ENCODE measurements at places on chromosomes 6 and 20. TPM values are rescaled to one million over a fixed set of nuclear protein-coding genes. Genes with fewer than 3 reads are reported as not detected.
A peak's percentile ranks its signal among the peaks of the same experiment; 100 is the strongest.

DNA sequence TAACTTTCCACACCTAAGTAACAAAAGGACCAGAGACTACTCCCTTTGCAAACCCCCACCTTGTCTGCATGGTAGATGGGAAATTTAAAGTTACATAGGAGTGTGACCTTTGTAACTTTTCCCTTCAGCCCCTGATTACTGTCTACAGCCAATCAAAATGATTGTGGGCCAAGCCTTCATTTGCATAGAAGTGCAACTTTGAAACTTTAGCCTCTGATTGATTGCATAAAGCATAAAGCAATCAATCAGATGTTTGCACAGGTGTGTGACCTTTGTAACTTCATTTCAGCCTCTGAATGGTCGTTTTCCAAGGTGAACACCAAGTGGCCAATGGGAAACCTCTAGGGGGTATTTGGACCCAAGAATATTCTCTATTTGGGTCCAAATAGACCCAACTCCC lies 46.1 kb downstream of the PRKN start:
- H3K4me1 ChIP-seq, result no peaks in the 10 kb centered on the region
- no peak for DNase-seq
- H3K36me3 ChIP-seq, result no peaks in the 10 kb centered on the region
- H3K4me3 ChIP-seq, result no peak overlapping the region
- H3K27me3 ChIP-seq, result no peaks in the 10 kb centered on the region
- no peak overlapping the region for H3K27ac ChIP-seq

DNA sequence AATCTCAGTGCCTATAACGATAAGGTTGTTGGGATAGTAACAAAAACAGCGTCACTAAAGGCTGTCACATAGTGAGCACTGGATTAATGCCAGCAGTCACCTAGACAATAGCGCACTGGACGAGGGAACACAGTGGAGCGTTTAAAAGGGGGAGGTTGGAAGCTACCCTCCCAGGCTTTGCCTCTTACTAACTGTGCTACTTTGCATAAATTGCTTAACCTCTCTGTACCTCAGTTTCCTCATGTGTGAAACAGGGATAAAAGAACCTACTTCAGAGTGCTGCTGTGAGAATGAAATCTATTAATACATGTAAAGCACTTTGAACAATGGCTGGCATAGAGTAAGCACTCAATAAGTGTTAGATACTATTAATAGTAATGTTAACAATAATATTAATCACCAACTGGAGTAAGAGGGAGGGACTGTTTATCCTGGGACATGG lies 10.5 kb downstream of the BCL2L1 start:
- peaks cover 14% of the 10 kb centered on the region for H3K4me1 ChIP-seq
- H3K4me3 ChIP-seq, result no peak overlapping the region
- H3K27ac ChIP-seq, result peak overlapping the region; percentile 36
- no peaks in the 10 kb centered on the region for H3K36me3 ChIP-seq
- no peaks in the 10 kb centered on the region for H3K27me3 ChIP-seq
- DNase-seq, result peak; percentile 3

DNA sequence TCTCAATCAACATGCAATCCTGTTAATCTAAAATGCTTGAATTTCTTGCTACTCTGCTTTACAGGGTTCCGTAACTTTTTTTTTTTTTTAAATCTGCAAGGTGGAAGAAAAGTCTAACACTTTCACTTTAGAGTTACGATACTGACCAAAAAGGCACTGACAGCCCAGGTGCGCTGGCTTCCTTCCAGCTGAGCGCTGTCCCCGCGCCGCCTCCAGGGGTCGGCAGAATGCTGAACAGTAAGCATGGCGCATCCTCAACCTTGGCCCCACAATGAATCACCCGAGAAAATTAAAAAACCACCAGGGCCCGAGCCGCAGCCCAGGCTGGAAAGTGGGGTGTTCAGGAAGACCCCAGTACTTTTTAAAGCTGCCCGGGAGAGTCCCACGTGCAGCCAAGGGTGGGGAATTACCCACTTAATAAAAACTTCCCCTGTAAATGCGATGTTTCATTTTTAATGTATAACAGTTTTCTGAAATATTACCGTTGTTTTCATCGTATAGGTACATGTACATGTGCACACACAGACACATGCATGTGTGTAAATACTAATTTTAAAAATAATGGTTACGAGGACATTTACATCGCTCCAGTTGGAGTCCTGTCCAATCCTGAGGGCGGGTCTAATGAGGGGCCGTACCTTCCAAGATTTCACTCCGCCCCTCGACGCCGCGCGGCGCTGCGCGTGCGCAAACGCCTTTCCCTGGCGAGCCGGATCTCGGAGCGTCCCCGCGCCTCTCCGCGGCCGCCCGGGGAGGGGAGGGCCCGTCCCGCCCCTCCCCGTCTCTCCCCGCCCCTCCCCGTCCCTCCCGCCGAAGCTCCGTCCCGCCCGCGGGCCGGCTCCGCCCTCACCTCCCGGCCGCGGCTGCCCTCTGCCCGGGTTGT lies at the start of gene GINM1:
Gene GINM1, plus strand, starts transcription at position 849 of the 883 bp plus-strand sequence. CDS start 40 bp downstream, outside the sequence.
- no peaks in the 10 kb centered on the region for H3K36me3 ChIP-seq
- peak within 1 kb of the TSS; percentile 90 for H3K27ac ChIP-seq
- peak; percentile 90 for DNase-seq
- H3K4me3 ChIP-seq, result peak within 1 kb of the TSS; percentile 91

Gene MMUT
- total RNA-seq, result 14.8 TPM

DNA sequence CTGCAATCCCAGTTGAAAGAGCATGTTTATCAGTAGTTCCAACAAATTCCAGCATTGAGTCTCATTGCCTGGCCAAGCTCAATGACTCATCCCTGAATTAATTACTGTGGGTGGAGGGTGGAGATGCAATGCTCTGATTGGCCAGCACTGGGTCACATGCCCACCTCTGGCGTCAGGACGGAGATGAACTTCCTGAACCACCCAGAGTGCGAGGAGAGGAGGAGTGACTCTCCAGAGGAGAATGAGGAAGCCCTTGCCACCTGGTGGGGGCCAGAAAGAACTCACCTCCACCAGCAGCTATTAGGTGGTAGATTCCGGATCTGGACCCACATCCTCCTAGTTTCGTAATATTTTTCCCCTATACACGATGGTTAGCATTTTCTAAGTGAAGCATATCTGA lies 283.9 kb downstream of the TBC1D7 start:
- no peak for DNase-seq
- H3K4me3 ChIP-seq, result no peak overlapping the region
- no peaks in the 10 kb centered on the region for H3K36me3 ChIP-seq
- no peaks in the 10 kb centered on the region for H3K4me1 ChIP-seq
- no peak overlapping the region for H3K27ac ChIP-seq

DNA sequence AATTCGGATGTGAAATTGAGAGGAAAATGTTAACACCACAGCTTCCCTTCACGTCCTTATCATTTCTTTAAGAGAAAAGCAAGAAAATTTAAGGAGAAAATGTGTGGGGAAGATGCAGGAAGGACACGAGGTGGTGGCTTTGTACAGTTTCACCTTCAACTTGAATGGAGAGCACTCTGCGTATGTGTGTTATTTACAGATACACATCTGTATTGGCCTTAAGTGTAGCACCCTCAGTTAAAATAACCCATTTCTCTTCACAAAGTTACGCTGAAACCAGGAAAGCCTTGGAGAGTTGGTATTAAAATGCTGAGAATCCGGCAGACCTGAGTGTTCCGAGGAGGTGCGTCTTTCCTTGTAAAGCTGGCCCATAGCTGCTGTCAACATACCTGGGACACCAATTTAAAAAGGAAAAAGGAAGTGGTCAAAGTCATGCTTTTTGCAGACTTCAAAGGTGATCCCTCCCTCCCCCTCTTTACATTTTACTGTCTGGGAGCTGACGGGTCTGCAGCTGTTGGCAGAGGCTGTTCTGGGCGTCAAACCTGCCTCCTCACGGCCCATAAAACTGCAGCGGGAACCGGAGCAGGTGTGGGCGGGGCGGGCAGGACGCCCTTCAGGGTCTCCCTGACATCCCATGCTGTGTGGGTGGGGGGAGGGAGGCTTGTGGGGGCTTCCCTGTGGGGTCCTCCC lies 61.3 kb upstream of the TBXT start:
- H3K4me1 ChIP-seq, result no peaks in the 10 kb centered on the region
- H3K27ac ChIP-seq, result no peak overlapping the region
- no peaks in the 10 kb centered on the region for H3K27me3 ChIP-seq
- H3K36me3 ChIP-seq, result no peaks in the 10 kb centered on the region

Gene WFDC12
- not detected for total RNA-seq

Gene NMBR
- not detected for total RNA-seq

Gene IL17F
- not detected for total RNA-seq

GRCh38 chr6:85360794-85361642 lies 88.9 kb upstream of the NT5E start:
- no peaks in the 10 kb centered on the region for H3K27me3 ChIP-seq
- H3K27ac ChIP-seq, result no peak overlapping the region
- peaks cover 2% of the 10 kb centered on the region for H3K4me1 ChIP-seq
- H3K4me3 ChIP-seq, result no peak overlapping the region
- H3K36me3 ChIP-seq, result no peaks in the 10 kb centered on the region
- DNase-seq, result no peak

- peaks cover 20% of the 10 kb centered on the region for H3K4me1 ChIP-seq
- H3K36me3 ChIP-seq, result no peaks in the 10 kb centered on the region
- peak overlapping the region; percentile 24 for H3K27ac ChIP-seq
- DNase-seq, result no peak
- H3K27me3 ChIP-seq, result no peaks in the 10 kb centered on the region
- H3K4me3 ChIP-seq, result no peak overlapping the region
Observed at GRCh38 chr20:47335251-47336128, 21.0 kb downstream of the ZMYND8 start.

Gene DEFB132
- total RNA-seq, result not detected

Gene ABHD12
- 30.9 TPM for total RNA-seq

DNA sequence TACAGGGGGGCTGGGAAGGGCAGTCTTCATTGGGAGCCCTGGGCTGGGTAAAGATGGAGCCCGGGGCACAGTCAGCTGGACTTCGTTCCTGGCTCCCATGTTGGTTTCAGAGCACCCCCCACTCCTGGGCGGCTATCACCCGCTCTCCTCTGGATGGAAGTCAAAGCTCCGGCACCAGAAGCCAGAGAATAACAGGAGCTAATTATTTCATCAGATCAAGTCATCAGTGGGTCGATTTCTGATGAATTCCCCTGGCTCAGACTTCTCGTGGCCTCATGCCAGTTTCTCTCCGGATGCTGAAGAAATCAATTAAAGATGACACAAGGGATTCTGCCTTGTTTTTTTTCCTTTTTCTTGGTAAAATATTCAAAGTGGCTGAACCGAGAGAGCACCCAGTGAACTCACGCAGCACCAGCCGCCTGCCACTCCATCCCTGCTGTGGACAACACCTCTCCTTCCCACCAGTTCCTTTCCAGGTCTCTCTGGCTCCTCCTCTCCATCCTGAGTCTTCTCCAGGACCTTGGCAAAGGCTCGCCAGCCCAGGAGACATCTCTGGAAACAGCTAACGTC lies 22.5 kb downstream of the SULF2 start:
- no peak overlapping the region for H3K27ac ChIP-seq
- no peak for DNase-seq
- H3K4me1 ChIP-seq, result peaks cover 22% of the 10 kb centered on the region
- H3K36me3 ChIP-seq, result no peaks in the 10 kb centered on the region
- no peaks in the 10 kb centered on the region for H3K27me3 ChIP-seq

GRCh38 chr6:109760208-109760607 lies 69.1 kb downstream of the FIG4 start:
- H3K4me3 ChIP-seq, result no peak overlapping the region
- DNase-seq, result no peak
- H3K27ac ChIP-seq, result no peak overlapping the region

Gene CD109
- total RNA-seq, result 1.5 TPM
